ENCODE measurements at places on chromosomes 7 and 10.

- DNase-seq, result no peak
Observed at GRCh38 chr7:51182636-51183166, 133.9 kb downstream of the COBL start.

GRCh38 chr7:41175435-41175834 lies 527.5 kb downstream of the INHBA start:
- no peak for DNase-seq

- DNase-seq, result peak; percentile 64
Observed at GRCh38 chr10:5844345-5845055, 31.3 kb upstream of the GDI2 start.

GRCh38 chr7:21945454-21946221 lies at the start of gene CDCA7L:
TSS of gene CDCA7L (minus strand) at chr7:21945899. CDS start at chr7:21945804, 95 bp downstream.
- peak; percentile 62 for DNase-seq

DNA sequence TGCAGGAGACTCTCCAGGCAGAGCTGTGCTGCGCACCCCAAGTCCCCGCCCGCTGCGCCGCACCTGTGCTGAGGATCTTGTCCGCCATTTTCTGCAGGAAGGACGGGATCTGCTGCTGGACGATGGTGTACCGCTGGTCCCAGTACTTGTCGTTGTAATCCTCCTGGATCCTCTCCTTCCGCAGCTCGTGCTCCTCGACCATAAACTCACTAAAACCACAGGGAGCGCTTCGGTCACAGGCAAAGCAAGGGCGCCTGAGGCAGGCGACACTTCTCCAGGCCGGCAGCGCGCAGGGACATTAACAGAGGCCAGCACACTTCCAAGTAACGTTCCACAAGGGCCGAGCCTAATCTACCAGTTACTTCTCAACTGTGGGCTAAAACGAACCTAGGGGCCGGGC lies 13.1 kb upstream of the ADAM8 start:
- DNase-seq, result no peak

DNA sequence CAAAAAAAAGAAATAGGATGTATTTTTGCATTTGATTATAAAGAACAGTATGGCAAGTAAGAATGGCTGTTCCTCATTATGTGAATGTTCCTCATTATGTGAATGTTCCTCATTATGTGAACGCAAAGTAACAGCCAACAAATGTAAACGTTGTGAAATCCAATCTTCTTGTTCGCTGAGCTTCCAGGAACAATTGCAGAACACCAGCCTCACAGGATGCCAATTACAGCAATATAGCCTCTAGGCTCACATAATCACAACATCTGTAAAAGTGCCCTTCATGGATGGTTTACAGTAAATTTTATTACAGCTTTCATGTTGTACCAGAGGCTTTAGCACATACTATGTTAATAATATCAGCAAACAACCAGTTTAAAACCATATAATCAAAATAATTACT lies 71.6 kb downstream of the THSD7A start:
- DNase-seq, result no peak

DNA sequence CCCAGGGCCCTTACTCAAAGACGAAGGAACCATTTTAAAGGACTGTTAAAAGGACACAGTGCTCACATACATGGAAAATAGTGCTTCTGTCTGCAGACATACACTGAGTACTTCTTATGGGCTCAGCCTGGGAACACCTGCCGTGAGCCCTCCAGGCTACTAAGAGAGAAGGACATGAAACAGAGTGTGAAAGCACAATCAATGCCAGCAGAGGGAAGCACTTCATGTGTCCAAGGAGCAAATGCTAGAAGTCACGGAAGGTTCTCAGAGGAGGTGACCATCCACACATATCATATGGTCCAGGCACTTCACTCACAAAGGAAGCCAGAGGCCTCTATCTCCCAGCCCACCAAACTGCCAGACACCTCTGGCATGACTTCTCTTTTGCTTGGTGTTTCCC lies 15.5 kb downstream of the ELMO1 start:
- no peak for DNase-seq

- DNase-seq, result no peak
Observed at GRCh38 chr10:131575877-131576276, 264.4 kb upstream of the TCERG1L start.

DNA sequence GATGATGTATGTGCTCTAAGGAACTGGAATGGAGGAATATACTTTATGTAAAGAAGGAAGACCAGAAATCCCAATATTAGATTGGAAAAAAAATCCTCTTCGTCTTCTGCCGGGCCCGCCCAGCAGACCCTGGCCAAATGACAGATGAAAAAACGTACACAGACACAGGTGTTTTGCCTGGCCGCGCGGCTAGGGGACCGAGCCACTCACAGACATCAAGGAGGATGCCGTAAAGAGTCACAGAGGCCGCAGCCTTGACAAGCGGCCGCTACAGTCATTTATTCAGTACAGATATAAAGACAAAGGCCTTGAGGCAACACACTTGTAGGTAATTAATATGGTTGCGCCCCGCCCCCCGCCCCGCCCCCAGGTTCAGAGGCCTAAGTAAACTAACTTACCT lies 594.1 kb downstream of the GRM8 start:
- DNase-seq, result no peak

- peak; percentile 37 for DNase-seq
Observed at GRCh38 chr10:92387289-92387940, 96.4 kb downstream of the MARCHF5 start.

- no peak for DNase-seq
Observed at GRCh38 chr7:111320133-111320532, 229.2 kb downstream of the LRRN3 start.

Data from AG10803 (cell line).